ENCODE measurements at places on chromosomes 16 and 17. TPM values are rescaled to one million over a fixed set of nuclear protein-coding genes. Genes with fewer than 3 reads are reported as not detected.

Gene PHOSPHO1
- not detected for total RNA-seq

Gene MEIOC
- total RNA-seq, result not detected

DNA sequence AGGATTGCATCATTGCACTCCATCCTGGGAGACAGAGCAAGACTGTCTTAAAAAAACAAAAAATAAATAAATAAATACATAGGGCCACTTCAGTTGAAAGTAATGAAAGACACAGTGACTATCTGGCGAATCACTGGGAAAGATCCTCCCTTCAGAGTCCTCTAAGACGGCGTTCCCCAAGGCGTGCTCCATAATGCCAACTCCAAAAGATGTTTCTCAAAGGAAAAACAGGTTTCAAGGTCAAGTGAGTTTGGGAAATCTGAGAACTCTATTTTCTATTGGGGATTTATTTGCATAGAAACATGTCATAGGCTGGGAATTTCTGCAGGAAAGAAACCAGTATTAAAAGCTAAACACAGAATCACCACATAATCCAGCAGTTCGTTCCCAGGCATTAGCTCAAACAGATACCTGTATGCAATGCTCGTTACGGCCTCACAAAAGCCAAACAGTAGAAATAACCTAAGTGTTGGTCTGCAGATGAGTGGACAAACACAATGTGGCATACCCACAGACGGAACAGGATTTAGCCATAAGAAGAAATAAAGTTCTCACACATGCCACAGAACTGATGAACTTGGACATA is 7.9 kb downstream of the KLHDC4 start:
- DNase-seq, result no peak
- peaks cover 1% of the 10 kb centered on the region for H3K36me3 ChIP-seq
- no peaks in the 10 kb centered on the region for H3K4me1 ChIP-seq
- H3K4me3 ChIP-seq, result no peak overlapping the region

GRCh38 chr17:45115871-45116270 is 16.4 kb downstream of the PLCD3 start:
- H3K27ac ChIP-seq, result no peak overlapping the region
- H3K36me3 ChIP-seq, result no peaks in the 10 kb centered on the region
- H3K4me3 ChIP-seq, result no peak overlapping the region
- DNase-seq, result no peak
- no peaks in the 10 kb centered on the region for H3K27me3 ChIP-seq

GRCh38 chr17:76657505-76658241 is 14.1 kb upstream of the ST6GALNAC1 start:
- no peaks in the 10 kb centered on the region for H3K36me3 ChIP-seq
- peaks cover 7% of the 10 kb centered on the region for H3K4me1 ChIP-seq
- no peaks in the 10 kb centered on the region for H3K27me3 ChIP-seq

DNA sequence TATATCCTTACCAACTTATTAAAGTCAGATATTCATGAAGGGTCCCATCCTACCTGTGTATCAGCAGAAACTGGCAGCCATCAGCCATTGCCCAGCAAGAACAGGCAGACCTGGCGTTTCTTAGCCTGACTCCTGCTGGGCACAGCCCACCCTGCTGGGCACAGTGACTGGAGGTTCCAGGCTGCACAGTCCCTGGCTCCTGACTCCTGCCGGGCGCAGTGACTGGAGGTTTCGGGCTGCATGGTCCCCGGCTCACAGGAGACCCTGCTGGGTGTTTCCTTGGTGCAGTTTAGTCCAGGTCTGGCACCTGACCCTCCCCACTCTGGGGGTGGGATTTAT is 6.7 kb downstream of the TIMM22 start:
- H3K36me3 ChIP-seq, result peaks cover 7% of the 10 kb centered on the region
- H3K27ac ChIP-seq, result no peak overlapping the region
- H3K27me3 ChIP-seq, result no peaks in the 10 kb centered on the region
- DNase-seq, result no peak

DNA sequence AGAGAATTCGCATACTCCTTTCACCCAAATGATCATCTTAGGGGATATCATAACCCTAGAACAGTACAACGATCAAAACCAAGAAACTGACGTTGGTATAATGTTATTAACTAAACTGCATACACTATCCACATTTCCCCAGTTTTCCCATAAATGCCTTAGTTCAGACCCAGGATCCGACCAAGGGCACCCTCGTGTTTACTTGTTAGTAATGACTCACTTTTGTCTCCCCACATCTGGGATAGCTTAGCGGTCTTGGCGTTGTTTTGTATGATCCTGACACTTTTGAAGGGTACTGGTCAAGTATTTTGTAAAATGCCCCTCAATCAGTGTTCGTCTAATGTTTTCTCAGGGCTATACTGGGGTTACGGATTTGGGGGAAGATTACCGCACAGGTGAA is 8.0 kb downstream of the HS3ST3A1 start:
- no peaks in the 10 kb centered on the region for H3K27me3 ChIP-seq
- H3K36me3 ChIP-seq, result no peaks in the 10 kb centered on the region
- DNase-seq, result no peak
- H3K4me3 ChIP-seq, result no peak overlapping the region
- H3K27ac ChIP-seq, result no peak overlapping the region

- H3K4me1 ChIP-seq, result no peaks in the 10 kb centered on the region
- H3K4me3 ChIP-seq, result no peak overlapping the region
- no peak for DNase-seq
- peaks cover 8% of the 10 kb centered on the region for H3K36me3 ChIP-seq
- no peak overlapping the region for H3K27ac ChIP-seq
Measured at GRCh38 chr16:19707569-19708295, 10.3 kb downstream of the KNOP1 start.

GRCh38 chr17:410543-411401 is 58.2 kb upstream of the RPH3AL start:
- H3K4me1 ChIP-seq, result peaks cover 15% of the 10 kb centered on the region
- H3K27me3 ChIP-seq, result no peaks in the 10 kb centered on the region
- H3K27ac ChIP-seq, result peak overlapping the region; percentile 74
- H3K4me3 ChIP-seq, result peak overlapping the region; percentile 96

GRCh38 chr16:1379304-1380076 is 27.8 kb downstream of the GNPTG start:
- no peaks in the 10 kb centered on the region for H3K36me3 ChIP-seq
- peak overlapping the region; percentile 53 for H3K4me3 ChIP-seq
- H3K27me3 ChIP-seq, result no peaks in the 10 kb centered on the region
- no peak overlapping the region for H3K27ac ChIP-seq
- peaks cover 8% of the 10 kb centered on the region for H3K4me1 ChIP-seq
- peak; percentile 77 for DNase-seq

DNA sequence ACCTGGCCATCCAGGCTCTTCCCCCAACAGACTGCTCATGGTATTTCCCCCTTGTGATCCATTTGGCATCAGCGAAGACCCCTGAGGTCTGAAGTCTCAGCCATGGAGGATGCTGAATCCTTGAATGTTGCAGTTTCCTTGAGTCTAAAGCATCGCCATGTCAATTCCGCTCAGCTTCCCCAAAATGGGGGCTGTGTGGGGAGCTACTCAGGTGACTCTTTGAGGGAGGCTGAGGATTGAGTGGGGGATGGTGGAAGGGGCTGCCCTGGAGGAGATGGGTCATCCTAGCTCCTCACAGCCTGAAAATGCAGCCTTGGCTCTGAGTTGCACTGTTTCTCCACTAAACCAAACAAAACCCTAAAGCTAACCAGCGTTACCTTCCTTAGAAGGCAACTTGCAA is 2.6 kb downstream of the C16orf78 start:
- no peak for DNase-seq
- H3K27ac ChIP-seq, result no peak overlapping the region
- H3K36me3 ChIP-seq, result no peaks in the 10 kb centered on the region
- H3K27me3 ChIP-seq, result no peaks in the 10 kb centered on the region

DNA sequence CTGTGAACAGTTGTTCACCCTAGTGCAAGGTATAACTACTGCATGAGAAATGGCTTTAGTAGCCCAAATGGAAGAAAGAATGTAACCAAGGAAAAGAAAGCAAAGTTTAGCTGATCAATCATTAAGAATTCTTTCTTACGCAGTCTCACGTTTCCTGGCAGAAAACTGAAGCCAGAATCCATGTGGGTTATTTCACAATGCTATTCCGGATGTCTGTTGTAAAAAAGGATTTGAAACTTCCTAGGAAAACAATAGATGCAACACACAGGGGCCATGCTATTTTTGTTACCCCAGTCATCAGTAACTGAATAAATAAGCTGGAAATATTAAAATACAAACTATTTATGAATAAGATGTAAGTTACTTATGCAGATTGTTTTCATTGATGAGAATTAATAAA is 802.5 kb downstream of the CDH8 start:
- no peak overlapping the region for H3K27ac ChIP-seq
- H3K36me3 ChIP-seq, result no peaks in the 10 kb centered on the region
- DNase-seq, result no peak
- H3K4me3 ChIP-seq, result no peak overlapping the region
- no peaks in the 10 kb centered on the region for H3K27me3 ChIP-seq

DNA sequence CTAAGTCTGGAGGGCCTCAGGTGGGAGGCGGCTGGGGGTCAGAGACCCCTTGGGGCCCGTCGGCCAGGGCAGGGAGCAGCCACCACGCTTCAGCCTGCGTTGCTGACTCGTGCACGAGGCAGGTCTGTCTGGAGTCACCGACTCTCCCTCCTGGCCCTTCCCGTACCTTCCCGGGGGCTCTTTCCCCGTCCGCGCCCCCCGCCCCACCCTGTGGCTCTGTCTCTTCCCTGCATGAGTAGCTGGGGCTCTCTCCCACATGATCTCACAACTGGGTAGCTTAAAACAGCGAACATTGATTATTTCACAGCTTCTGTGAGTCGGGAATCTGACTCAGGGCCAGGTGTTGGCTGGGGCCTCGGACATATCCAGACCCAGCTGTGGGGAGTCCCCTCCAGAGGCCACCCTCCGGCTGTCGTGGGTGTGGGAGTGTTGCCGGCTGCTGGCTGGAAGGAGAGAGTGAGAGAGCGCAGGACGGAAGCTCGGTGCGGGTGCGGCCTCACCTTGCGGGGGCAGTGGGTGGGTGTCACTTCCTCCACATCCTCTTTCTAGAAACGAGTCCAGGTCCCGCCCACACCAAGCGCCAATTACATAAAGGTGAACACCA is 17.3 kb downstream of the BAHCC1 start:
- H3K36me3 ChIP-seq, result no peaks in the 10 kb centered on the region
- H3K4me3 ChIP-seq, result no peak overlapping the region
- no peaks in the 10 kb centered on the region for H3K4me1 ChIP-seq
- no peak for DNase-seq
- H3K27ac ChIP-seq, result no peak overlapping the region
- H3K27me3 ChIP-seq, result no peaks in the 10 kb centered on the region
